NCI-H1105 (cell line): ENCODE measurements at places on chromosomes 7 and 10.

DNA sequence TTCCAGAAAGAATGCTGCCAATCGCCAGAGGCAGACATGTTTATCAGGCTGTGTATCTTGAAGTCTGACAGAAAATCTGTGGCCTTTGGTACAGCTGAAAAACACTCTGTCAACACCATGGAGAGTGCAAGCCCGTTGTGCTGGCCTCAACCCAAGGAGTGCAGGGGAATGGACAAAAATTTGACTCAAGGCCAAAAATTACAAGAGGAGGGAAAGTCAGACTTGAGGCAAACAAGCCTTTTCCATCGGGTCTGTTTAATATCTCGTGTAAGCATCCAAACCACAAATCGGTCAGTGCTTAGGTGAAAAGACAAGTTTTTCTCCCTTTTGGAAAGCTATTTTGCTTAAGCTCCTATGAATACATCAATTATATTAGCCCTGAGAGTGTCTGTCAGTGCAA, 305.3 kb upstream of the NFE2L3 start:
- DNase-seq: peak; percentile 76

GRCh38 chr10:110495731-110496552, 1.8 kb upstream of the DUSP5 start:
- no peak for DNase-seq

DNA sequence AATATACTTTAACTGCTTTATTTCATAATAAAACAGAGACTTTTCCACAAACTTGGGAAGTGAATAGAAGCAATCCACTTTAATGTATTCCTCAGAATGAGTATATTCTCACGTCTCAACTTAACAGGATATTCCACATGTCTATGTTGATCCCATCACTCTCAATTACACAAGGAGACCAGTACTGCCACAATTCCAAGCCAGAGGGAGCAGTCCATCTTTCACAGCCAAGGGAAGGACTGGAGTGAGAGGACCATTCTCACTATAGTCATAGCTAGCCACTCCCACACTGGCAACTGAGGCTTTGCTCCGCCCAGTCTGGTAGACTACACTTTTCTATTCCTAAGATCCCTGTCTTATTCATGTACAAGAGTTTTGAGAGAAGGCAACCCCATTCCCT, 553.9 kb downstream of the CNTNAP2 start:
- no peak for DNase-seq

DNA sequence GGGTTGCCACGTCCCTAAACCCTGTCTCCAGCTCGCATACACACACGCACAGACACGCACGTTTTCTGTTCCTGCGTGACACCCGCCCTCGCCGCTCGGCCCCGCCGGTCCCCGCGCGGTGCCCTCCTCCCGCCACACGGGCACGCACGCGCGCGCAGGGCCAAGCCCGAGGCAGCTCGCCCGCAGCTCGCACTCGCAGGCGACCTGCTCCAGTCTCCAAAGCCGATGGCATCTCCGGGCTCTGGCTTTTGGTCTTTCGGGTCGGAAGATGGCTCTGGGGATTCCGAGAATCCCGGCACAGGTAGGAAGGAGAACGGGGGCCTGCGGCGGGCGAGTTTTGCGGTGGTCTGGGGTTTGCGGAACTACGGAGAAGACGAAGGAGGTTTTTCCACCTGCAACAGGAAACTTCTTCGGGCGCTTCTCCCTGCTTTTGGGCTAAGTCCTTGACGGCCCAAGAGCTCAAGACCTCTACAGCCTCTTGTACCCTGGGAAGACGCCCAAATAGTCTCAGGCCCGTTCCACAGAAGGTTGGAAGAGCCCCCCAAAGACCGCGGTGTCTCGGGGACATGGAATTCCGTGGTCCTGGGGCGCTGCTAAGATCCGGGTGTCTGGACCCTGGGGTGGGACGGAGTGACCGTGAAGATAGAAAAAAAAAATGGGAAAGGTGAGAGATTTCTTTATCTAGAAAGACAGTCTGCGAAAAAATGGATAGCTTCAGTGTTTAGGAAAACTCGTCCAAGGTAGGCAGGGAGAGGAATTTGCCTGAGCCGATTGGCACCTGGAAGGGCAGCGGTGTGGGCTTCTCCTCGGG, at the start of gene GAD2:
Gene GAD2 (plus strand): TSS at position 190 of the 811 bp plus-strand sequence. CDS start 36 bp downstream, at position 226.
- DNase-seq: no peak

DNA sequence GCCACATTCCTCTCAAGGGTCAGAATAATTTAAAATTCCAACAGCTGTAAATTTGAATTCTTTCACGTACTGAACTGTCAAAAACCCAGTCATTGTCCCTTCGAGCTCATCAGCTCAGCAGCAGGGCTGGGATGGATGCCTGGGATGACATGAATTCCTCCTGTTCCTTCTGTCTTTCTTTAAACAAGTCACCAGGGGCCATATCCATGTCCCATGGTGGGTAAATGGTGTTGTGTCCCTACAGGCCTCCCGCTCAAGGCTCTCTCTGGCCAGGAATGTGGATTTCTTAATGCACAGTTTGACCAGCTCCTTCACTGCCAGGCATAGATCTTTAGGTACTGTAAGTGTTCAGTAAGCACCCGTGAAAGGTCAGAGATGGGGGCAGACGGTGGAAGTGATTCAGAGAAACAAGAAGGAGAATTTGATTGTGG, 13.8 kb upstream of the TECPR1 start:
- DNase-seq: no peak

DNA sequence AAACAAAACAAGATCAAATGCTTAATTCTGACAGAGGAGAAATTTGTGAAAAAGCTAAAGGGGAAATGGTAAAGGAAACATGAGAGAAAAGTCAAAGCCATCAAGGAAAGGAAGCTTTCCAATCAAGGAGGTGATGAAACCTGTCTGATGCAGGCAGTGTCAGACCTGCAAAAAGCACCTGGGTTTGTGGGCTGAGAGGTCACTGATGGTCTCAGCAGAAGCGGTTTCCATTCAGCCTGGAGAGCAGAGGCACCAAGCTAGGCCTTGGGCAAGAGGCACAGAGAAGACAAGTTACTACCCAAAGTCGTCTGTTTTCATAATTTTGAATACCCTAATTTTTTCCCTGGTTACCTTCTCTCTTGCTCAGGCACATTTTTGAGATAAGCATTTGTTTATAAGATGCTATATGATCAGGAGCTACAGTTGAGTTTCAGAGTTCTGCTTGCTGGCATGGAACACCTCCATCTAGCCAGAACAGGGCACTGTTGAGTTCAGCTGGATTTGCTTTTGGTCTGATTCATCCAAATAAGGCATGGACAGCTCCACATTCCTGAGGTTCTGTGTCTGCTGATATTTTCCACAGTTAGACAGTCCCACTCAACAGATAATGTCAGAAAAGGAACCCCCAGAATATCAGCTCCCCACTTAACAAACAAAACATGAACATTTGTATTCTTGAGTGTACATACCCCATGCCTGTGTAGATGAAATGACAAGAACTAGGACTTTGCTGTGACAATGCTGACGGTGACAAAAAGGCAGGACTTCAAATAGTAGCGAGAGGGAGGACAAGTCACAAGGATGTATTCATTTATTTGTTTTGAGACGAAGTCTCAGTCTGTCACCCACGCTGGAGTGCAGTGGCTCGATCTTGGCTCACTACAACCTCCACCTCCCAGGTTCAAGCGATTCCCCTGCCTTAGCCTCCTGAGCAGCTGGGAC, 4.9 kb upstream of the PPIA start:
- no peak for DNase-seq

DNA sequence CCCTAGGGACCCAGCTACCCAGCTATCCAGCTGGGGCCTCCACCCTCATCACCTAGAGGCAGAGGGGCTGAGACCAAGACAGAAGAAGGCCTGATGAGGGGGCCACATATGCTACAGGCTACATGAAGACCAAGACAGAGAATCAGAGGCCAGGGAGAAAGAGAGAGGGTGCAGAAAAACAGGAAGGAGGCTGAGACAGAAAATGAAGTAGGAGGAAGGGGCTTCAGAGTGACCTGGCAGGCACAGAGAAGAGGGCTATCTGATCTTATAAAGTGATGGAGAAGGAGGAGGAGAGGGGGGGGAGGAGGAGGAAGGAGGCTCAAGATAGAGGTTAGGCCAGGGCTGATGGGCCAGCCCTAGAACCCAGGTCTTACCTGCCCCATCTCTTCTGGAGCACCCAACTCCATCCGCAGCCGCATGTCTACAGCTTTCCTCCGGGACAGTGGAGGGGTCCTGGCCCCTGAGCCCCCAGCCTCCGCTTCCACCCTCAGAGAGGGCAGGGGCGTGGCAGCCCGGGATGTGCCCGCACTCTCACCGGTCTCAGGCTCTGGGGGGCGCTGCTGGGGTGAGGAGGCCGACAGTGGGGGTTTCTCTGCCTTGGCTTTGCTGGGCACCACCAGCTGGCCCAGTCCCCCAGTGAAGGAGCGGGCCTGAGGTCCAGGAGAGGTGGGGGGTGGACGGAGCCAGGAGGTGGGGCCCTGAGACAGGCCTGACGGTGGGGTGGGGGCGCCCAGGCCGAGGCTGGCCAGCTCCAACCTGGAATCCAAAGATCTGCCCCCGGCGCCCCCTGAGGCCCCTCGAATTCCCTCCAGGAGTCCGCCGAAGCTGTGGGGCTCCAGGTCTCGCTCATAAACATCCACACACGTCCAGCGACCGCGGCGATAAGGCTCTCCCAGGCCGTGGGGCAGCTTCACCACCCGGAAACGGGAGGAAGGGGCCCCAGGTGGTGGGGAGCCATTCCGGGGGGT, 1.8 kb downstream of the TSC22D4 start:
- no peak for DNase-seq

DNA sequence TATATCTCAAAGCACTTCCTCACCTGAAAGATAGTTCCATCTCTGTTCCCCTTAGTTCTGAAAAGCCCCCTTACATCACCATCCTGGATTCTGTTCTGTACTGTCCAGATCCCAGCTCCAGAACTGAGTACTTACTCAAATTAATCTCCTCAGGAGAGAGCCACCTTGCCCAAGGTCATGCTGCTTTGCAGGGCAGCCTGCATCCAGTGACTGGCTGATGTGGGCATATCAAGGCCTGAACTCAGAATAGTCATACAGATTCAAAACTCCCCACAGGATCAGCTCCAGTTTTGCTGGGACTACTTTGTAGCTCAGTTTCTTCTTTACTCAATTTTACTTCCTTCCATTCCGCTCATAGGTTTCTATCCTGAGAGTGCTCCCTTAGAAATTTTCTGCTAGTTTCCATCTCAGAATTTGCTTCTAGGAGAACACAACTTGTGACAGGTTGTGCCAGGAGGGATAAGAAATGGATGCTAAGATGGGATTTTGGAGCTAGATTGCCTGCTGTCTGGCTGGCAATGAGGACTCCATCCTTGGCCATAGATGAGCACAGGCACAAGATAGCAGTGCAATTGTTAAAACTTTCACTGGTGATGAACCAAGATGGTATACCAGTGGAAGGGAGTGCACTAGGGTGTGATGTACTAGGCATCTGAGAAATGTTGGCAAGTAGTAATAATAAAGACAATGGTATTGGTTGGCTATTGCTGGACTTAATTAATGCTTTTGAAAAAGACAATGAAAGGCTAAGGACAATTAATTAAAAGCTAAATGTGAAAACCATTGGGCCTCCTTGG, 17.3 kb downstream of the SRGN start:
- DNase-seq: no peak

DNA sequence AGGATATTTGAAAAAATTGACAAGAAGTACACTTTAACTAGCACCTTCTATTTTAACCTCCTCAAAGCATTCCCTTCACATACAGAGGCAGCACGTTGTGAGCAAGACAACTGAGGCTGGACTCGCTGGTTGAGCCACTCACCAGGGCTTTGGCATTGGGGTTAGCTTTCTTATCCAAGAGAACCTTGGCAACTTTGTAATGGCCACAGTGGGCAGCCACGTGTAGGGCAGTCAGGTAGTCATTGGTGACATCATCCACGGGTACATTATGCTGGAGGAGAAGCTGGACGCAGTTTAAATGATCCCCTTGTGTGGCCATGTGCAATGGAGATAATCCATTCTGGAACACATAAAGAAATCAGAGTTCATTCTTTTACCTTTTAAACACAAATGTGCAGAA, 181.8 kb downstream of the ANK3 start:
- no peak for DNase-seq

DNA sequence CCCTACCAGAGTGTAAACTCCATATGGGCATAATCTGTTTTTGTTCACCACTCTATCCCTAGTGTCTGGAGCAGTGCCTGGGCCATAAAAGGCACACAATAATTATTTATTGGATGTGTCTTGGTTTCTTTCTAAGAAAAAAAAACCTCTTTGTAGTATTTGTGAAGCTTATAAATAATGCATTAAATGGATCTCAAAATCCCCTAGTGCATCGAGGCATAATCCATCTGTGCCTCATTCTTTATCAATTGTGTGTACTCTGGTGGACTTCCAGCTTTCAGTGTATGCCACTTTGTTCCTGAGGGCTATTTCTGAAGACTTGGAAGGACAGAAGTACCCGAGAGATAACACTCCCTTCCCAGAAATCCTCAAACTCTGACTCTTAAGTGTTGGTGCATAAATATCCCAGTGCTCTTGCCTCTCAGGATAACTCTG, 255.0 kb upstream of the PHYHIPL start:
- no peak for DNase-seq

- DNase-seq: no peak
Measured at GRCh38 chr7:37000511-37000910, 276.2 kb upstream of the AOAH start.

DNA sequence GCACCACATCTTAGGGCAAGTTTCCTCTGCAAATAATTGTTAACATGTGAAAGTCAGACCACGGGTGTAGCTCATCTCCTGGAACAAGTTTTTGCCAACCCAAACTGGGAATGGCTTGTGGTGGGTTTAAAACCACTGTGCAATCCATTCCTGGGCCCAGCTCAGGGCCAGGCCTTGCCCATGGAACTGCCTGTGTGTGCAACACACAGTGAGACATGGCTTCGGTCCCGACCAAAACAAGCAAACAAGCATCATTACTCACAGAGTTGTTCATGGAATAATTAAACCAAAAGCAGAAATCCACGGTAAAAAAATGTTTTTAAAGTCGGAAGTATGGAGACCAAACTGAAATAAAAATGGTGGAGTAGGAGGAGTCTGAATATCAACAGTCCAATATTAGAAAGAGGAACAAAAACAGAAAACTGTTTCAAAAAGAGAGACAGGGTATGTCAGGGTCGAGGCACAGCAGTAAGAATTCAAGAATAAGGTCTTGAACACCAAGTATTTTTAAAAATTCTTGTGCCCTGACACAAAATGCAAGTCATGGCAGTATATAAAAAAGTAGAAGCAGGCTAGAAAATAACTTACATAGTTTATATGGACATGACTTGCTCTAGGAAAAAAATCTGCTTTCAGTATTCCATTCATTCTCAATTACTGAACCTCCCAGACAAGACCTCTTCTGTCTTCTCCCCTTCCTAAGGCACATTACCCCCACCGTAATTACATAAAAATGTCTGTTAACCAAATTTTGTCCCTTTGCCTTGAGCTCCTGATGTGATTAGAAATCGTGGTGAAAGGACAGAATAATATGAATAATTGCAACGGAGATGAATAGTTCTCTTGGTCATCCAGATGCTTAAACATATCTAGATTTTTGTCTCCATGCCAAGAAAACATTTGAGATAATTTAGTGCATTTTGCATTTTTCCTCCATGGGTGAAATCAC, 88.4 kb downstream of the FAS start:
- DNase-seq: no peak

GRCh38 chr10:29746080-29746797, 111.5 kb upstream of the SVIL start:
- DNase-seq: no peak

- DNase-seq: no peak
Measured at GRCh38 chr7:77430927-77431326, 14.8 kb upstream of the GSAP start.
